ENCODE measurements at places on chromosomes 6 and 20.

- no peak for DNase-seq
Observed at GRCh38 chr6:16894301-16894700, 133.0 kb upstream of the ATXN1 start.

DNA sequence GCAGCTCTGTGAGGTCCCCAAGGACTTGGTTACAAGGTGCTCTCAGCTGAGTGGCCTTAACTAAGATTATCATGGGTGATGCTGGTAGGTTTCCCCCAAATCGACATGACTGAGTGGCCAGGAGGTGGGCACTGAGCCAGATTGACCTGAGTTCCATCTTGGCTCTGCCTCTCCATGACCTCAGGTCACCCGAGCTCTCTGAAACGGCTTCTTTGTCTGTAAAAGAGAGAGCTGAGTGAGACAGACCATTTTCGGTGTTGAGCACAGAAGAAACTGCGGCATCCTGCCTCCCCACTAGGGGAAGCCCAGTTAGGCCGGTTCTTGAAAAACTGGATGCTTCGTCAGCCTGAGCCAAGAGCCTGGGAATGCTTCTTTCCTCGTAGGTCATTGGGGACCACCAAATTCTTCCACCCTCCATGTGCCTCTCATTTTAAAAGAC, 14.1 kb upstream of the STX16 start:
- no peak for DNase-seq

- DNase-seq, result no peak
Observed at GRCh38 chr6:149194820-149195558, 122.5 kb upstream of the TAB2 start.

DNA sequence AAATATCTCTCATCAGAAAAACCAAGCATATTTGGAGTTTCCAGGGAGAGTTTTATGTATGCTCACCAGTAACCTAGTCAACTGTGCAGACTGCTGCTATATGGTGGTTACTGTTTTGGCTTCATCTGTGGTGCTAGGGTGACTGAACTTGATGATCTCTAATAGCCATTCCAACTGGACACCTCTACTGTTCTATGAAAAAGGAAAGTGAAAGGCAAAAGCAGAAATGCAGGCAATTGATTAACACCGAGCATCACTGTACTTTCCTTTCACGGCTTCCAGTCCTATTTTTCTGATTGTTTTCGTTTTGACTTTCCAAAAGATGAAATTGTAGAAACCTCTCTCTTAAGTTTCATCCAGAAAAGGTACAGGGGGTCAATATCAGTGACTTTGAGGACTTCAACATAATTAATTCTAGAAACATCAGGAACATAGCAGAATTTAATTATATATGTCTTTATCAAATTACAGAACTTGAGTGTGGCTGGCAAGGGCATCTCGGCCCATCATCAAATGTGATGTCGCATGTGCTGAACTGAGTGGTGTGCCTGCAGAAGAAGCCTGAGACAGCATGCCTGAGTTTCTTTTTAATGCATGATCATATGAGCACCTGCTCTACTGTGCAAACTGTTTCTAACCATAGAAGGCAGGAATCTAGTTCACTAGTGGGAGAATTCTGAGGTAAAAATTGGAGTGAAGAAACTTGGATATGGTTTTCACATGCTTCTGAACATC, 464.3 kb upstream of the FLRT3 start:
- DNase-seq, result no peak

- no peak for DNase-seq
Observed at GRCh38 chr20:35776513-35777101, 4.8 kb downstream of the PHF20 start.

DNA sequence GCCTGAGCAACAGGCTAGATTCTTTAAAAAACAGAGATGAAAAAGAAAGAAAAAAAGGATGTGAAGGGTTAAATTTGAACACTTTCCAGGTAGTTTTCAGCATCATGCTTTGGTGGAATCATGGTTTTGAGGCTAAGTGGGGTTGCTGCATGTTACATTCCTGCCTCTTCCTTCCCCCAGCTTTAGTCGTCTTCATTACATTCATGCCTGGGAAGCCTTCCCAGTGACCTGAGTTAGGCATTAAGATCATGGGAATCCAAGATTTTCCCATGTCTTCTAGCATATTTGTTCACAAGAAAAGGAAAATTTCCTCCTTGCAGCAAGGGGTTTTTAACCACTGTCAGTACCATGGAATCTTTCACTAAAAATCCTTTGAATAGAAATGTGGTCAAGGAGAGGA, 12.0 kb downstream of the TPX2 start:
- no peak for DNase-seq

DNA sequence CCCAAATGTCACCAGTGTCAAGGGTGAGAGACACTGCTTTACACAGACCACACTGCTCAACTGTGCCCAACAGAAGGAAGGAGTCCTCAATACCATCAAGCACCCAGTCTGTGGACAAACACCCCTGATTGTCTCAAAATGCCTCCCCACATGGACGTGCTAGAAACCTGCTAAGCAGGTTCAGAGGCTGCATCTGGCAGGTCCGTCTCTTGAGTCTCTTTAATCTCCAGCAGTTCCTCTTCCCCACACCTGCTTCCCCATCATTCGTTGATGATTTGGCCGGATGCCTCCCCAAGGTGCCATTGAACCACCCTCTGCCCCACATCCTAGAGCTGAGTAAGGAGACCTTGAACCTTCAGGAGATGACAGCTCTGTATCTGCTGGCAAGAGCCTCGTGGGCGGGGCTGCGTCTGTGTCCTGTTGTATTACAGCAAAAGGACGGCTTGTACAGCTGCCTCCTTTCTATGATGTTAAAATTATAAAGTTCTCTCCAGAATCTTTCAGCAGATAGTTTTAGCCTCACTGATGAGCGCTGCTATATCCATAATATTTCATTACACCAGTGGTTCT, 179.2 kb downstream of the PREX1 start:
- DNase-seq, result no peak

DNA sequence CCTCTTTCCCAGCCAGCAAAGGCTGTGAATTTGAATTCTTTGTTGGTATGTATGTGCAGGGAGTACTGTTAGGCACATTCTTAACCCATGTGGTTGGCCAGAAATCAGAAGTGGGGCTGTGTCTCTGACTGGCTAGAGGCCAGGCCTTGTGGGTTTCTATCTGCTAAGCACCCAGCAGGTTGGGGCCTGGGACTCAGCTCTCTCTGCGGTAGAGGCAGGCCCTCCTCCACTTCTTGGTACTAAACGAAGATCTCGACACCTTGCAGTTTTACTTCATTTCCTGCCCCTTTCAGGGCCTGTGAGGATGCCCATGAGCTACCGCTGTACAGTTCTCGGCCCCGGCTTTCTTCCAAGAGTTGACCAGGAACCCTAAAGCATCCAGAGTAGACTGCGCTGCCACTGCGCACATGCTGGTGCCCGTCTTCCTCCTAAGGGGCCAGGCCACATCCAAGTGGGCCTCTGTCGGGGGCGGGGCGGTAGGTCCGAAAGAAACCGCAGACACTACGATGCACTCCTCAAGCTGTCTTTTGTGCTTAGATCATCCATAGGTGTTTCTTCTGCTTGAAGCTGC, 51.1 kb downstream of the TCP11 start:
- no peak for DNase-seq

DNA sequence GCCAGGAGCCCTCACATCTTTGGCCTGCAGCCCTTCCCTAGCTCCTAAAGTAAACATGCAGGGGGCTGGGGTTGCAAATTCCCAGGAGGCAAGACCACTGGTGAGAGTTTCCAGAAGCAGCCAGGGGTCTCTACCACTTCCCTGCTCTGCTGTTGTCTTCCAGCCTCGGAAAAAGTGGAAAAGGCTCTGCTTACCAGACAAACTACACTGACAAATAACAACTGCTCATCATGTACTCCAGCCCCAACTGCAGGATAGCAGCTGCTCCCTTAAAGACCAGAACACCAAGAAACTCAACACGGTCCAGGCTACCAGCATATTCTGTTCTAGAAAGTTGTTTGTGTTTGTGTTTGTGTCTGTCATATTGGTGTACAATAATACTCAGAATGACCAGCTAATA, 187.5 kb upstream of the MARCKS start:
- no peak for DNase-seq
